ENCODE measurements at places on chromosomes 16 and 17.

- no peak for DNase-seq
Observed at GRCh38 chr17:51319186-51319585, 58.8 kb downstream of the UTP18 start.

GRCh38 chr17:47834756-47835155 lies 3.3 kb downstream of the LRRC46 start:
- no peak for DNase-seq

DNA sequence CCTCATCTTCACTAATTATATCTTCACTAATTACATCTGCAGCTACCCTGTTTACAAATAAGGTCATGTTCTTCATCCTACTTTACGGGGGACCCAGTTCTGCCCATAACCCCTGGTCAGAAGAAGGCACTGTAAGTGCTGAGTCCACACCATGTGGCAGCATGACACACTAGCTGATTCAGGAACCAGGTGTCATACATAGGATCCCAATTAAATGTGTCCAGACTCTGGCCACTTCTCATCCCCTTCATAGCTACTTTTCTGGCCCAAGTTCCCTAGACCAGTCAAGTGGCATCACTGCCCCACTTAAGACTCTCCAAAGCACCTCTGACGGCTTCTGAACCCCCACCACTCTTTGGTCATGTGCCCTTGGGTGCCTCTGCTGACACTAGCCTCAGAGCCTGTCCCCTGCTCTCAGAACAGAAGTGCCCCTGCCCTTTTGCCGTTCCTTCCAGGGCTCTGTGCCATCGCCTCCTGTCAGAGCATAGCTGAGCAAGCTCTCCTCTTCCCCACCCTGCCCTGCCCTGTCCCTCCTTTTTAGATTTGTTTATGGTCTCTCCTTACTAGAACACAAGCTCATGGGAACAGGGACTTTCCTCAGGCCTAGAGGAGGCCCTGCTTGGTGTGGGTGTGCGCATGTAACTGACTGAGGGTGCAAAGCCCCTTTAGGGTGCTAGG lies 61.1 kb downstream of the B9D1 start:
- DNase-seq, result peak; percentile 4

DNA sequence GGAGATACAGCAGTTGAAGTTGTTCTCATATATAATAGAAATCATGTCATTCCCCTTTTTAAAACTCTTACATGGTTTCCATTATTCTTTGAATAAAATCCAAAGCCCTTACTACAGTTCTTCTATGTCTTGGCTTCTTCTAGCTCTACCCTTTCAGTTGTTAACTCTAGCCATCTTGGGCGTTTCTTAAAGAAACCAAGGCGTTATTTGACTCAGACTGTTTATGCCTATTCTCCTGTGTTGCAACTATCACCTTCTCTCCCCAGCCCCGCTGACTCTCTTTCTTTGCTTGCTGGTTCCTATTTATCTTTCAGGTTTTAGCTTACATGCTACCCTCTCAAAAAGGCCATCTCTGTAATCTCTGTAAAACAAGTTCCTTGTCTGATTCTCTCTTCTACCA lies 32.7 kb downstream of the NFATC3 start:
- DNase-seq, result no peak

GRCh38 chr17:71521724-71522123 lies 599.1 kb upstream of the SOX9 start:
- DNase-seq, result no peak

- DNase-seq, result peak; percentile 45
Observed at GRCh38 chr17:4229627-4230541, 33.9 kb downstream of the ANKFY1 start.

DNA sequence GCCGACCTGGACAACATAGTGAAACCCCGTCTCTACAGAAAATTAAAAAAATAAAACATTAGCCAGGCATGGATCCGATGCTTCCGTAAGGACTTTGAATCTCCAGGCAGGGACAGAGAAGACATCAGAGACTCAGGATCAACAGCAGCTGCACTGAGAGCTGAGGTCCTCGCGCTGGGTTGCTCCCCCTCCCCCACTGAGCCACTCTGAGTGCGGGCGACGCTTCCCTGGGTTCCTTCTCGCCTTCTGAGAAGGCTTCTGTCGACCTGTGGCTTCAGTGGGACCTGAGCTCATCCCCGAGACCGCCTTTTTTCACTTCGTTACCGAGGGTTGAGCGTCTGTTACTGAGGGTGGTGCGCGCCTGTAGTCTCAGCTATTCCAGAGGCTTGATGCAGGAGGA lies 20.4 kb downstream of the ACTG1 start:
- DNase-seq, result no peak

- no peak for DNase-seq
Observed at GRCh38 chr16:84218176-84218823, 21.5 kb downstream of the KCNG4 start.

- DNase-seq, result no peak
Observed at GRCh38 chr17:30520882-30521281, 43.7 kb downstream of the GOSR1 start.

- no peak for DNase-seq
Observed at GRCh38 chr16:977081-977701, 4.4 kb upstream of the SOX8 start.

DNA sequence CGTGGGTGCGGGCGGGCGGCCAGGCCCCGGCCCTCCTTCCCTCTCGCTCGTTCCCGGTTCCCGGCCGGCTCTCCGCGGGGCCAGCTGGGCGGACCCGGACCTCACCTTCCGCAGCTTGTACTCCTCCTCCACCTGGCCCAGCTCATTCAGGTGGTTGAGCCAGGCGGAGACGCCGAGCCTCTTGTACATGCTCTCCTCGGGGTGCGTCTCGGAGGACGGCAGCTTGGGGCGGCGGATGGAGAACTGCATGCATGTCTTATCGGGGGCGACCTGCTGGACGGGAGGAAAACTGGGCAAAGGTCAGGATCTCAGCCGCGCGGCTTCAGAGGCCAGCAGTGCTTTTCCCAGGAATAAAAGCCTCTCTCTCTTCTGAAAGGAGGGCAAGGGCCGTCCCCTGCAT lies 85.4 kb downstream of the TBC1D16 start:
- DNase-seq, result no peak

GRCh38 chr17:77722366-77722765 lies 236.1 kb upstream of the TNRC6C start:
- no peak for DNase-seq

DNA sequence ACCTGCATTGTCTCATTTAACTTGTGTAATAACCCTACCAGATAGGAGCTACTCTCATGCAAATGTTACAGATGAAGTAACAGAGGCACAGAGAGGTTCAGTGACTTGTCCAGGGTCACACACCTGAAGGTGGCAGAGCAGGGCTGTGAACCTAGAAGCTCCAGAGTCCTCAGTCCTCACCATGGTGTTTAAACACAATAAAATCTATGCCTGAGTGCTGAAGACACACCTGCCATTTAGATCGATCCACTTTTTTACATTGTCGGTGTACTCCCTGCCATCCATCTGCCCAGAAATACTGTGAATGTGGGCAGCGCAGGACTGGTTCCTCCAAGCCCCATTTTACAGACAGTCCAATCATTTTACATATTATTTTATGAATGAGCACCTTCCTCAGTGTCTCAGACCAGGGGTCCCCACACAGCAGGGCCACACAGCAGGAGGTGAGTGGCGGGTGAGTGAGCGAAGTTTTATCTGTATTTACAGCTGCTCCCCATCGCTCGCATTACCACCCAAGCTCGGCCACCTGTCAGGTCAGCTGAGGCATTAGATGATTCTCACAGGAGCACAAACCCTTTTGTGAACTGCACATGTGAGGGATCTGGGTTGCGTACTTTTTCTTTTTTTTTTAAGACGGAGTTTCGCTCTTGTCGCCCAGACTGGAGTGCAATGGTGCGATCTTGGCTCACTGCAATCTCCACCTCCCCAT lies 5.6 kb downstream of the IL4R start:
- DNase-seq, result no peak

DNA sequence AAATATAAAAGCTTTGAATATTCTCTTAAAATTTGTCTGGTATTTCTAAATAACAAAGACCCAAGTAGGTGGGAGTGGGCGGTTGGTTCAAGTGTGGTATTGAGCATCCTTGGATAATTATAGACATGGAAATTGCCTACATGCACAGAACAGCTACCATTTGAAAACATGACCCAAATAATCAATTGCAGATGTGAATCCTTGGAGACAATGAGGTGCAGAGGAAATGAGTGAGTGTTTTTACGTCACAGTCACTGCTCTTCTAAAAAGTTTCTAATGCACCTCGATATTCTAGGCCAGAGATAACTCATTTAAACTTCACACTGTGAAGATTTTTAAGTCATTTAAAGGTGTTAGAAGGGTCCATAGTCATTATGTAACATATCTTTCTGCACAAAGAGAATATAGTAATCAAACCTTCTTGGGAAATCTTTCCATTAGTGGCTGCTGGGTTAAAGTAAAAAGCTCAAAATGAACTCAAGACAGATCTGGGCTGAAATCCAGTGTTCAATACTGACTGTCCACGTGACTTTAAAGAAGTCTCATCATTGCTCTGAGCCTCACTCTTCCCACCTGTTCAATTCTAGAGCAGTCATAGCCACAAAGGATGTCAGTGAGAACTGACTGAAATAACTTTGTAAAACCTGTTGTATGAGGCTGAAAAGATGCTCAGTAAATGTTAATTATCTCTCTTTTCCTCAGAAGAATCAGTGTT lies 144.5 kb downstream of the CDH11 start:
- DNase-seq, result no peak

DNA sequence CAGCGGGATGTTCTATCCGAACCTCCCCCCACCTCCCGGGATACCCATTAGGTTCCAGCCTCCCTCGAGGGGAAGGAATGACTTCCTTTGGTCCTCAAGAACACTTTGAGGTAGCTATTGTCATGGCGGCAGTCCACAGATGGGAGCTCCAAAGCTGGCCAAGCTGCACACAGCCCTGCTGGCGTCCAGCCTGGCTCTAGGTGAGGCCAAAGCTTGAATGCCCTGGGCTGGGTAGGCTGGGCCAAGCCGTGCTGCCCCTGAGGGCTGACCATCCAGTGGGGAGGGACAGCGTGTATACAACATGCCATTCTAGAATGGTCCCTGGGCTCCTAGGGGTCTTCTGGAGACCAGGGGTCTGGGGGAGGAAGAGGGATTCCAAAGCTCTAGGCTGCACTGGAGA lies 43.5 kb downstream of the PEMT start:
- DNase-seq, result no peak

DNA sequence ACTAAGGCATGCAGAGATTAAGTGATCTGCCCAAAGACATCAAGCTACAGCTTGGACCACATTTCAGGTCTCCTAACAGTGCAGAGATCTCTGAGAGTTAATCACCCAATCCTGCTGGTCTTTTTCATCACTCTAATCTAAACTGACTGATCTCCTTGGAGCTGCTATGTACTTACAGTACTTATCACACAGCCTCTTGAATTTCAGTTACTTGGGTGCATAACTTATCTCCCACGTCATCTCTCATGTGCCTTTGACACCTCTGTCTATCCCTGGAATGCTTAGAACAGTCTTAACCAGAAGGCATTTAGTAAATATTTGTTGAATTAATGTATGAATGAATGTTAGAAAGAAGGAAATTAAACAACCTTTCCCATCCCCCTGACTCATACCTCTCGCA lies 139.0 kb downstream of the SNX11 start:
- DNase-seq, result no peak

DNA sequence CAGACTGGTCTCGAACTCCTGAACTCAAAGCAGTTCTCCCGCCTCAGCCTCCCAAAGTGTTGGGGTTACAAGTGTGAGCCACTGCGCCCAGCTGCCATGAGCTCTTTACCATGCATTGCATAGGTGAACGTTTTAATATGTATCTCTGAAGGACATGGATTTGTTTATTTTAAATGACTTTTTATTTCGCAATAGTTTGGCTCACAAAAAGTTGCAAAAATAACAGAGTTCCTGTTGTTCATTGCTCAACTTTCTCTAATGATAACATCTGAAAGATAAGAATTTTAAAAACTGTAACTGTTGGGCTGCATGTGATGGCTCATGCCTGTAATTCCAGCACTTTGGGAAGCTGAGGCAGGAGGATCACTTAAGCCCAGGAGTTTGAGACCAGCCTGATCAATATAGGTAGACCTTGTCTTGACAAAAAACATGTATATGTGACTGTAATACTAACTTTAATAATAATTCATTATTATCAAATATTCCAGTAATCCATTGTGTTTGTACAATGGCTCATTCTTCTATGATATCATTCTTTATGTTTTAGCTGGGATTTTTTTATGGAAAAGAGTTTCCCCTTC lies 80.1 kb downstream of the ABCC1 start:
- no peak for DNase-seq

DNA sequence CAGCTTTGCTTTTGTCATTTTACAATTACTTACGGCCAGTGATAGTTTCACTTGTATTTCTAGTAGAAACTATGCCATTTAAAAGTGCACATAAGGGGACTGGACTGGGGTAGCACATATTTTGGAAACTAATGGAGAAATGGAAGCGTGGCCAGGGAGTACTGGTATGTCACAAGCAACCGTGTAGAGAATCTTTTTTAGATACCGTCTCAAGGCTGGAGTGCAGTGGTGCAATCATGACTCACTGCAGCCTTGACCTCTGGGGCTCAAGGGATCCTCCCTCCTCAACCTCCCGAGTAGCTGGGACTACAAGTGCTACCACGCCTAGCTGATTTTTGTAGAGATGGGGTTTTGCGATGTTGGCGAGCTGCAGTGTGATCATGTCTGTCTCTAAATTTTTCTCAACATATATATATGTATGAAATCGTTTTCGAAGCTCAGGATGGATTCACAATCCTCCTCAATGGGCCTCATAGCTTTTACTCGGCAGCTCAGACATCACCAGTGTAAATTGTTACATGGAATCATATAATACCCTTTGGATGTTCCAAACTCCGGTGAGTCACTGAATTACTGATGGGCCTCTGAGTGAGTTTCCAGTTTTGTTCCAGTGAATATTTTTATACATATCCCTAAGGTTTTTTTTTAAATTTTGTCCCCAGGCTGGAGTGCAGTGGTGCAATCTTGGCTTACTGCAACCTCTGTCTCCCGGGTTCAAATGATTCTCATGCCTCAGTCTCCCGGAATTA lies 51.7 kb downstream of the ZNF778 start:
- no peak for DNase-seq

DNA sequence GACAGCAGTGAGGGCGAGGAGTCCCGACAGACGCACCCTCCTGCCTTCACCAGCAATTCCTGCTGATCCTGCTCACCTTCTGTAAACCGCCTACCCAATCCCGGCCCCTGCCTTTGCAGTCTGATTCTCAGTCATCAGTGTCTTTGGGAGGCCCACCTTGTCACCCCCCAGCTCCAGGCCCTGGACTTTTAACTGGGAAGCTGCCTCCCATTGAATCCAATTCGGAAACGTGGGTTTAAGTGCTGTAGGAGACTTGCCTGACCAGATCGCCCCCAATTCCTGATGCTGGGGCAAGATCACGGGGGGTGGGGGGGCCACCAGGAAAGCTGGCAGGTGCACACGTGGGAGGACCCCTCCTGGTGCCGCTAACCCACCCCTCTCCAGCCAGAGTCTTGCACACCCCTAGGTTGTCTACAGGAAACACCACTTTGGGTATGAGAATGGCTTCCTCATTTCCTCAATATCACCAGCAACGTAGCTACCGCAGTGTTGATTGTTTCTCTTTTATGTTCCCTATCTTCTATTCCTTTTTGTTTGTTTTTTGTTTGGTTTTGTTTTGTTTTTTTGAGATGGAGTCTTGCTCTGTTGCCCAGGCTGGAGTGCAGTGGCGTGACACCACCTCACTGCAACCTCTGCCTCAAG lies 46.6 kb upstream of the CMIP start:
- no peak for DNase-seq

DNA sequence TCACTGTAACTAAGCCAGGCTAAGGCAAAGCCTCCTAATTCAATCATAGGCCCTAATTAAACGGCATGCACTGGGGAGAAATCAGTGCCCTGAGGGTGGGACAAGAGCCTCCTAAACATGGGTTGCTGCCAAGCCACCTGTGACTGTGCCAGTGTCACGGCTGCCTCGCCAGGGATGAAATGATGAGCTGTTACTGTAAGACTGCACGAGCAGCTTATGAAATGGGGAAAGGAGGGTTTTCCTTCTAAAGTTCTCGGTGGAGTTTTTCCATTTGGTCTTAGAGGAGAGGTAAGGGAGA lies 12.7 kb downstream of the TMEM11 start:
- no peak for DNase-seq

All from RKO (cell line).